Large intestine (tissue), 12 donors: ENCODE measurements at places on chromosomes 3 and 15.

DNA sequence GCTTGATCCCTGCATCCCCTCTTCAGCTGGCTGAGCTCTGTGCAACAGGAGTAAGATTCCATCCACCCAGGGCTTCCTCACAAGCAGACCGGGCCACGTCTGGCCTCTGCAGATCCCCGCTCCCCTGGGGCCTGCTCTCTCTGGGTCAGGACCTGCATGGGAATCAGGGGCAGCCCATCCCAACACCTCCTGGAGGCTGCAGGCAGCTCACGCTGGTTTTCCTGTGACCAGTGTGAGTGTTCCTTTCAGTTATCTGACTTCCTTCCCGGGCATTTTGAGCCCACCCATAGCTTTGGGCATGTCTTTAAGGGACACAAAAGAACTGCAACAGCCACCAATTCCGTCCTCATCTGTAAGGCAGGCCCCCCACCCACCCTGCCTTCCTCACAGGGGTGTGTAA is 16.3 kb downstream of the NUP210 start:
- no peak overlapping the region for H3K4me3 ChIP-seq
- H3K27ac ChIP-seq: no peak overlapping the region
- H3K4me1 ChIP-seq: no peaks in the 10 kb centered on the region
- H3K36me3 ChIP-seq: peaks cover 3% of the 10 kb centered on the region
- no peaks in the 10 kb centered on the region for H3K27me3 ChIP-seq

GRCh38 chr15:44726136-44726535 is 10.2 kb upstream of the TRIM69 start:
- no peak for DNase-seq
- H3K4me3 ChIP-seq: no peak overlapping the region
- peak overlapping the region; percentile 100 for H3K27ac ChIP-seq
- H3K4me1 ChIP-seq: peaks cover 15% of the 10 kb centered on the region
- H3K27me3 ChIP-seq: no peaks in the 10 kb centered on the region

DNA sequence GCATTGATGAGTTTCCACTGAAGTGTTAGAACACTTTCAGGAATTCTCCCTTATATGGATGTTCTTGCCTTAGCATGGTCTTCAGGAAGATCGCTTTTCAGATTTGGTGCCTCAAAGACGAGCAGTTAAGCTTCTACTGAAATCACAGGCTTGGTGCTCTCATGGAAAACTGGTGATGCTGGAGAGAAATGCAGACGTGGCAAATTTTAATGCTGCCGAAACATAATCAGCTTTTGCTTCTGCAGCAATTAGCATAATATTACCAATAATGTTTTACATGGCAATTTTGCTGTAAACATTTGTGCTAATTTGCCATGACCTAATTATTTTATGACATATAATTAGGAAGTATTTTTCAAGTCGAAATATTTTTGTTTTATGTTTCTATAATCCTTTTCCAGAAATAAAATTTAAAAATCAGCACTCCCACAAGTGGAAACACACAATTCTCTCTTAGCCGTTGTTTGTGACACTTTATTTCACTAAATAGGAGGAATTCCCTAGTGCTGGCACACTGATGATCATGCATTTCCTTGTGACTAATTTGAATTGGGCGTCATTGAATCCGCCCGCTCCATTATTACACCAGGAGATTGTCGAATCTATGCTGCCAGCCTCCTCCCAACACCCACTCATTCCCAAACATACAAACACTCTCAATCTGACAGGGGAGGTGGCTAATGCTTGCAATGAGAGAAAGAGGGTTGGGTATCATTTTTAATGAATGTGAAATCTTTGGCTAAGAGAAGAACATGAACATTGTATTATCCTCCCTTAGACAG is 506.8 kb upstream of the PPP2R3A start:
- no peak for DNase-seq
- H3K27ac ChIP-seq: no peak overlapping the region
- H3K4me1 ChIP-seq: no peaks in the 10 kb centered on the region
- H3K4me3 ChIP-seq: no peak overlapping the region
- peaks cover 10% of the 10 kb centered on the region for H3K27me3 ChIP-seq
- no peaks in the 10 kb centered on the region for H3K36me3 ChIP-seq

GRCh38 chr15:89514596-89515406 is 18.4 kb upstream of the RHCG start:
- H3K27me3 ChIP-seq: peaks cover 16% of the 10 kb centered on the region
- no peaks in the 10 kb centered on the region for H3K4me1 ChIP-seq
- DNase-seq: no peak
- H3K4me3 ChIP-seq: no peak overlapping the region

DNA sequence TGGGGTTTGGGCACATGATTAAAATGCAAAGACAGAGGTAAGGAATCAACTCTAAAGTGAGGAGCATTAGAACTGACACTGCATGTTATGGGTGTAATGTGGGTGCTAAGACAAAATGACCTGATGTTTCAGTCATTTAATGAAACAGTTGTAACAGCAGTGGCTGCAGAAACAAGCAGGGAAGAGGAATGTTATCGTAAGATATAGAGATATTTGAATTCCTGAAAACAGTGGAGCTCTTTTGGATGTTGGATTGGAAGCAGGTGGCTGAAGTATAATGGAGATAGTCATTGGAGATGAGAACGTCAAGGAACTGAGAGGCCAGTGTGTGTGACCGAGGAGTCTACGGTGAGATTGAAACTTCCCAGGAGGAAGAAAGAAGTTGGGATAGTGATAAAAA is 1065.2 kb downstream of the ZPLD1 start:
- no peaks in the 10 kb centered on the region for H3K4me1 ChIP-seq
- no peak overlapping the region for H3K4me3 ChIP-seq
- DNase-seq: no peak
- no peaks in the 10 kb centered on the region for H3K36me3 ChIP-seq
- H3K27ac ChIP-seq: no peak overlapping the region
- no peaks in the 10 kb centered on the region for H3K27me3 ChIP-seq

DNA sequence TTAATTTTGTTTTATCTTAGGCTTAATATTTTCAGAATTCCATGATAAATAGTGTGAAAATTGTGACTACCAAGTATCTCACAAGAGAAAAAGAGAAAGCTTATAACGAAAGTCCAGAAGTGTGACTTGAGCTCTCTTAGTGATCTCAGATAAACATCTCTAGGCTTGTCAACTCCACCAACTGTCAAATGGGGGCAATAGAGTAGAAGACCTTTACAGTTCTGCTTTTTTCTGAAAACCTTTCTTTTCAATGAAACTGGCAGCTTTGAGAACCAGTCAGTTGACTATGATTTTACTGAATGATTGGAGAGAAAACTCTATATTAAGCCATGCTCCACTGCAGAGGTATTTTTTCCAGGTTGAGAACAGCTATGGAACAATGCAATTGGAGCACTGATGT is 119.2 kb upstream of the TP63 start:
- no peaks in the 10 kb centered on the region for H3K4me1 ChIP-seq
- H3K4me3 ChIP-seq: no peak overlapping the region
- no peak overlapping the region for H3K27ac ChIP-seq
- DNase-seq: no peak

- H3K4me1 ChIP-seq: peaks cover 64% of the 10 kb centered on the region
- H3K27me3 ChIP-seq: peaks cover 25% of the 10 kb centered on the region
- peak; percentile 46 for DNase-seq
- H3K4me3 ChIP-seq: peak overlapping the region; percentile 80
- peak overlapping the region; percentile 99 for H3K27ac ChIP-seq
Observed at GRCh38 chr3:42503957-42504333, 1.5 kb downstream of the VIPR1 start.

GRCh38 chr3:192578729-192579128 is 148.6 kb downstream of the FGF12 start:
- H3K27me3 ChIP-seq: no peaks in the 10 kb centered on the region
- H3K4me3 ChIP-seq: no peak overlapping the region
- H3K36me3 ChIP-seq: no peaks in the 10 kb centered on the region
- DNase-seq: no peak
- no peak overlapping the region for H3K27ac ChIP-seq

GRCh38 chr3:147518465-147518864 is 109.3 kb downstream of the ZIC1 start:
- H3K27ac ChIP-seq: no peak overlapping the region
- H3K27me3 ChIP-seq: no peaks in the 10 kb centered on the region
- DNase-seq: no peak
- H3K4me1 ChIP-seq: no peaks in the 10 kb centered on the region
- no peak overlapping the region for H3K4me3 ChIP-seq

DNA sequence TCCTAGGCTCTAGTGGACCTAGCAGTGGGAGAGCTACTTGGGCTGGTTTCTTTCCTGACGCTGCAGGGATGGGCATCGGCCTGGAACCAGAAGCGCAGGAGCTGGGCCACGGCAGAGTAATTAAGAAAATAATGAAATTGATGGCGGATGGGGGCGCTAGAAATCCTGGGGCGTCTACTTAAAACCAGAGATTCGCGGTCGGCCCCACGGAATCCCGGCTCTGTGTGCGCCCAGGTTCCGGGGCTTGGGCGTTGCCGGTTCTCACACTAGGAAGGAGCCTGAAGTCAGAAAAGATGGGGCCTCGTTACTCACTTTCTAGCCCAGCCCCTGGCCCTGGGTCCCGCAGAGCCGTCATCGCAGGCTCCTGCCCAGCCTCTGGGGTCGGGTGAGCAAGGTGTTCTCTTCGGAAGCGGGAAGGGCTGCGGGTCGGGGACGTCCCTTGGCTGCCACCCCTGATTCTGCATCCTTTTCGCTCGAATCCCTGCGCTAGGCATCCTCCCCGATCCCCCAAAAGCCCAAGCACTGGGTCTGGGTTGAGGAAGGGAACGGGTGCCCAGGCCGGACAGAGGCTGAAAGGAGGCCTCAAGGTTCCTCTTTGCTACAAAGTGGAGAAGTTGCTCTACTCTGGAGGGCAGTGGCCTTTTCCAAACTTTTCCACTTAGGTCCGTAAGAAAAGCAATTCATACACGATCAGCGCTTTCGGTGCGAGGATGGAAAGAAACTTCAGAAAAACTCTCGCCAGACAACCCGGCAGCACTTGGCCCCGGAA is 6.1 kb downstream of the SOX14 start:
- no peaks in the 10 kb centered on the region for H3K36me3 ChIP-seq
- no peak for DNase-seq
- no peak overlapping the region for H3K4me3 ChIP-seq
- H3K27me3 ChIP-seq: peaks cover 88% of the 10 kb centered on the region

DNA sequence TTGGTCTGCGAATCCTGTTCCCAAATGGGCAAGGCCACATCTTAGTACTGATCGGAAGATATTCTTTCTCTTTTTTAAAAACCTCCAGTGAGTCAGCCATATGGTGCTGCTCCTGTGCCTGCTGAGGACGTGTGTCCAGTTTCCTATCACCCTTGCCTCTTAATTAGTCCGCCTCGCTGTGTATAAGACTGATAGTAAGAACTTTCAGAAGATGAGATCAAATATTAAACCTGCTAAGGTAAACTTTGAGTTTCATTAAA is 612 bp downstream of the UBA5 start:
- H3K4me1 ChIP-seq: peaks cover 9% of the 10 kb centered on the region
- H3K4me3 ChIP-seq: peak overlapping the region; percentile 85
- H3K27me3 ChIP-seq: no peaks in the 10 kb centered on the region

- no peaks in the 10 kb centered on the region for H3K27me3 ChIP-seq
- no peak overlapping the region for H3K4me3 ChIP-seq
- peak overlapping the region; percentile 5 for H3K27ac ChIP-seq
- peaks cover 9% of the 10 kb centered on the region for H3K4me1 ChIP-seq
- H3K36me3 ChIP-seq: peaks cover 17% of the 10 kb centered on the region
Observed at GRCh38 chr3:172125963-172126457, 86.6 kb downstream of the FNDC3B start.

DNA sequence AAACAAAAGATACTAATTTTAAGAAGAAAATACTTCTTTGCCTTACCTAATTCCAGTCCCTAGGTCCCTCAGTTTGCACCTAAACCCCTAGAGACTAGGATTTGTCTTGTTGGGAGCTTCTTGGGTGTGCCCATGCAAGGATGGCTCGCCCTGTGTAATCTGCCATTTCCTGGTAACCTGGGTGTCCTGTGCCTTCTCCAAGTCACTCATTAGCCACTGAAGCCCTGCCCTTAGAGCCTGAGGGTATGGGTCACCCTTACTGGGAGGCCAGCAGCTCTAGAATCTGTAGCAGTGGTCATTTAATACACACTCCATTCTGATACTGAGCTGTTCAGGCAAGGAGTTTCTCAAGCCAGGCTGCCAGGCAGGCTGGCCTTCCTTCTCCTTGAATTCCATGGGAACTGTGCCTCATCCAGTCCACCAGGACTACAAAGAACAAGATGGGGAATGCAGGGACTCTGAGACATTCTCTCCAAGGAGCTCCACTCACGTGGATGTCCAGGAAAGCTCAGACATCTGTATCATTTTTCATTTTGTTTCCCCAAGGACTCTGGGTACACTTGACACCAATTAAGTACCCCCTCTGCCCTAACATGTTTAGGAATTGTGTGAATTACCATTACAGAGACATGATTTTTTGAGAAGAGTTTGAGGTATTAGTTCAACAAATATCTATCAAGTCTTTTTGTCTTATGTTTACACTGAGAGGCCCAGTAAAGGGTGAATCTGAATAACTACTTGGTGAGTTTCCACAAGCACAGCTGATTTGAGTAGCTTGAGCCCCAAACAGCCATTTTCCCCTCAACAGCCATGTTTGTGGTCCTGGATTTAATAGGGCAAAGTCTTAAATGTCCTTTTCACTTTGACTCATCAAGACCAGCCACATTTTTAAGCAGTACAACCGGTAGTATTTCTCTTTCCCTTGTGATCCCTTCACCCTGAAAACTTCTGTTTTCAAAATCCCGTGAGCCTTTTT is 52.6 kb downstream of the ARNT2 start:
- DNase-seq: peak; percentile 25
- peaks cover 5% of the 10 kb centered on the region for H3K4me1 ChIP-seq
- H3K27ac ChIP-seq: no peak overlapping the region
- no peaks in the 10 kb centered on the region for H3K27me3 ChIP-seq
- H3K4me3 ChIP-seq: no peak overlapping the region

GRCh38 chr15:95266451-95267061 is 1035.2 kb downstream of the MCTP2 start:
- H3K36me3 ChIP-seq: no peaks in the 10 kb centered on the region
- no peak overlapping the region for H3K27ac ChIP-seq
- H3K27me3 ChIP-seq: no peaks in the 10 kb centered on the region
- no peak overlapping the region for H3K4me3 ChIP-seq

- no peak overlapping the region for H3K27ac ChIP-seq
- no peaks in the 10 kb centered on the region for H3K27me3 ChIP-seq
- H3K36me3 ChIP-seq: peaks cover 20% of the 10 kb centered on the region
- no peak overlapping the region for H3K4me3 ChIP-seq
- peaks cover 2% of the 10 kb centered on the region for H3K4me1 ChIP-seq
Observed at GRCh38 chr3:53696401-53697172, 149.6 kb downstream of the CHDH start.

GRCh38 chr3:186035277-186035676 is 73.6 kb downstream of the ETV5 start:
- H3K36me3 ChIP-seq: no peaks in the 10 kb centered on the region
- no peak overlapping the region for H3K27ac ChIP-seq
- H3K27me3 ChIP-seq: peaks cover 10% of the 10 kb centered on the region
- H3K4me1 ChIP-seq: no peaks in the 10 kb centered on the region
- no peak overlapping the region for H3K4me3 ChIP-seq
- no peak for DNase-seq

- no peak overlapping the region for H3K4me3 ChIP-seq
- H3K27ac ChIP-seq: no peak overlapping the region
- H3K36me3 ChIP-seq: no peaks in the 10 kb centered on the region
- peak; percentile 37 for DNase-seq
- H3K27me3 ChIP-seq: no peaks in the 10 kb centered on the region
Observed at GRCh38 chr15:33211176-33211808, 16.8 kb upstream of the FMN1 start.
